C1 segment of cervical spinal cord (tissue), 14 donors: ENCODE measurements at places on chromosomes 3 and 15.

GRCh38 chr3:38022301-38022700 is 7.1 kb downstream of the PLCD1 start:
- DNase-seq, result no peak

DNA sequence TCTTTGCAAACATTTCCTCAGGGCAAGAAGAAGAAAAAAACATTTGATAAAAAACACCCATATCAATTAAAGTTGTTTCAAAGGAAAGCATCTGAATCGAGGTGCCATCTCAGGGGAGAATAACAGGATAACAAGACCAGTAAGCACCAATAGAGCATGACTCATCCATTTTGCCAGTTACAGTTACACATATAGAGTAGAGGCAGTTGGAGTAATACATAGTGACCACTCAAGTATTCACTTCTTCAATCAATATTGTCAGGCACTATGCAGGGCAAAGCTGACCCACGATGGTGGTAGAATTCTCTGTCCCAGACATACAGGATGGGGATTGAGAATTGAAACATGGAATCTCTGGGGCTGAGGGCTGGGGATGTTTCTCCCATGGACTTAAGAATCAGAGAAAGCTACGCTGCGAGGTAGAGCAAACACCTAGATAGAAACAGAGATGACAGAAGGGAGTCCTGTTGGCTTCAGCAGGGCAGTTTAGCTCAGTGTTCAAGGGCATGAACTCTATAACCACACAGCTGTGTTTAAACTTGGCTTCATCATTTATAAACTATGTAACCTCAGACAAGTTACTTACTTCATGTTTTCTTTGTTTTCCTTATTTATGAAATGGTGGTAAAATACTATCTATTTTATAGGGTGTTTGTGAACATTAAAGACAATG is 186.4 kb upstream of the NANOGP8 start:
- DNase-seq, result no peak

GRCh38 chr3:183487896-183488295 is 59.5 kb upstream of the MCF2L2 start:
- no peak for DNase-seq

DNA sequence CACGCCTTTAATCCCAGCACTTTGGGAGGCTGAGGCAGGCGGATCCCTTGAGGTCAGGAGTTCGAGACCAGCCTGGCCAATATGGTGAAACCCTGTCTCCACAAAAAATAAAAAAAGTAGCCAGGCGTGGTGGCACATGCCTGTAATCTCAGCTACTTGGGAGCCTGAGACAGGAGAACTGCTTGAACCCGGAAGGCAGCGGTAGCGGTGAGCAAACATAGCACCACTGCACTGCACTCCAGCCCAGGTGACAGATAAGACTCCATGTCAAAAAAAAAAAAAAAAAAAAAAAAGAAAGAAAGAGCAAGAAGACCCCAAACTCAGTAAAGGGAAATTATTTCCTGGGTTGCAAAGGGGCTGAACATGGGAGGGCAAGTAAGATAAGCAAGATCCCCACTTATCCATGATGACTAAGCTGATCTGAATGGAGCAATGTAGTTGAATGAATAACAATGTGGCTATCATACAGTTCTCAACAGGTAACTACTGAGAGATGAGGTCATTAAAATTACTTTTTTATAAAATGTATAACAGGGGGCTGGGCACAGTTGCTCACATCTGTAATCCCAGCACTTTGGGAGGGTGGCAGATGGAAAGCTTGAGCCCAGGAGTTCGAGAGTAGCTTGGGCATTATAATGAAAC is 46.0 kb downstream of the RBM15B start:
- no peak for DNase-seq

DNA sequence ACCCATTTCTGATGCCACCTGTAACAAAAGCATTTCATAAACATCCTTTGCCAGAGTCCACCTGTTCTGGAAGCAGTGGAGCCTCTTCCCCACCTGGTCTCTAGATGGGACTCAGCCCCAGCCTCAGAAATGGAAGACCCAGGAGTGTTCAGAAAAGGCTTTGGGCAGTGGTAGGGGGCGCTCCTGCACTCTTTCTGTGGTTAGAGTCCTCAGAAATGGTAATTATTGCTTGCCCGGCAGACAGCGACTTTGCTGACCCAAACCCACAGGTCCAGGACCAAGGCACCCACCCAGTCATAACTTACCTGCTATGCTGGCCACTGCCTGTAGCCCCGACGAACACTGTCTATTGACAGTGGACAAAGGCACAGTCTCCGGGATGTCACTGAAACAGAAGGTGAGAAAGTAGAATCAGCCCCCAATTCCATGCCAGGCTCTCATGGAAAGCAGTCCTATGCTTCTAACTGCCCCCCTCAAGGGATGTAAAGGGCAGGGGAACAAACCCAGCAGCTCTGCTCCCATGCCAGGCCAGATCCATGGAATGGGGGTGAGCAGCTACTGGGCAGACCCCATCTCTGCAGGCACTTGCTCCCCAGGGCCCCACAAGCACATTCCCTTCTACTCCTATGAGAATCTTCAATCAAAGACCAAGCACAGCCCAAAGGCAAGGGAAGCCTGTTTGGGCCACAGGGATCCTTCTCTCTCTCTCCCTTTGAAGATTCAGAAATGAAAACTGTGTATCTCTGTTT is 5.1 kb downstream of the ACAA1 start:
- DNase-seq, result no peak

DNA sequence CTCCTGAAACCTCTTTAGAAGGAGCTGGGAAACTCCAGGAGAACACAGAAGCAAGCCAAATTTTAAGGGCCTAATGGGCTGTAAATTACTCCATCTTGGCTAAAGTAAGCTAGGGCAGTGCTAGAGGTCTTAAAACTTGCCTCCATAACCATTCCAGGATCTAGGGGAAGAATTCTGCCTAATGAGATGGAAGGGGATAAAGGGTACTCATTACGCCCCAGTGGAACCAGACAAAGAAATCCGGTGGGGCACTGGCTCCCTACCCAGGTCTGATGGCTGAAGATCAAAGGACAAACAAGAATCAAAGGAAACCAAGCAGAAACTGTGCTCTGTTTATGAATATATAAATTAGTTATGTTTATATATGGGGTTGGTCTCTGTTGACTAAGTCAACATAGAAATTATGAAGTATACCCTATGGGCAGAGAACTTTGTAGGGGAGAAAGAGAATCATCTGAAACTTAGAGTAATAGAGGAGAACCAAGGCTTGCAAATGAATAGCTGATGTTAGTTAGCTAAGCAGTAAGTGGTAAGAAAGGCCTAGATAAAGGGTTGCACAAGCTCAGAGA is 57.8 kb downstream of the NCEH1 start:
- DNase-seq, result no peak

DNA sequence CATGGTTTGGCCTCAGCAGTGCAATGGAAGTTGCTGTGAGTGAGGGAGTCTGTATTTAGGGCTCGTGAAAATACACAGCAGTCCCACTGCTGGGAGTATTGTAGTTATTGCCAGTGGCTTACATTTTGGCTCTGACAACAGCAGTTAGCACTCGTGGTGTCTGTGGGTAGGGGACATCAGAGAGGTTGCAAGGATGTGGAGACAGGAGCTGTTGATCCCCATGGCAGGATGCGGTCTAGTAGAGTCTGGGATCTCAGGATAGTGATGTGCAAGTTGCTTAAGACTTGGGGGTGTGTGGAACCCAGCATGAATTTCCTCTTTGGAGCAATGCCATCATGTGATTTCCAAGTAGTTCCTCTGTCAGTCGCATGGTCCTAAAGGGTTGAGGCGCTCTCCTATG is 59.9 kb downstream of the GALK2 start:
- DNase-seq, result no peak

- DNase-seq, result no peak
Measured at GRCh38 chr3:163809540-163809993, 1268.7 kb downstream of the SI start.

DNA sequence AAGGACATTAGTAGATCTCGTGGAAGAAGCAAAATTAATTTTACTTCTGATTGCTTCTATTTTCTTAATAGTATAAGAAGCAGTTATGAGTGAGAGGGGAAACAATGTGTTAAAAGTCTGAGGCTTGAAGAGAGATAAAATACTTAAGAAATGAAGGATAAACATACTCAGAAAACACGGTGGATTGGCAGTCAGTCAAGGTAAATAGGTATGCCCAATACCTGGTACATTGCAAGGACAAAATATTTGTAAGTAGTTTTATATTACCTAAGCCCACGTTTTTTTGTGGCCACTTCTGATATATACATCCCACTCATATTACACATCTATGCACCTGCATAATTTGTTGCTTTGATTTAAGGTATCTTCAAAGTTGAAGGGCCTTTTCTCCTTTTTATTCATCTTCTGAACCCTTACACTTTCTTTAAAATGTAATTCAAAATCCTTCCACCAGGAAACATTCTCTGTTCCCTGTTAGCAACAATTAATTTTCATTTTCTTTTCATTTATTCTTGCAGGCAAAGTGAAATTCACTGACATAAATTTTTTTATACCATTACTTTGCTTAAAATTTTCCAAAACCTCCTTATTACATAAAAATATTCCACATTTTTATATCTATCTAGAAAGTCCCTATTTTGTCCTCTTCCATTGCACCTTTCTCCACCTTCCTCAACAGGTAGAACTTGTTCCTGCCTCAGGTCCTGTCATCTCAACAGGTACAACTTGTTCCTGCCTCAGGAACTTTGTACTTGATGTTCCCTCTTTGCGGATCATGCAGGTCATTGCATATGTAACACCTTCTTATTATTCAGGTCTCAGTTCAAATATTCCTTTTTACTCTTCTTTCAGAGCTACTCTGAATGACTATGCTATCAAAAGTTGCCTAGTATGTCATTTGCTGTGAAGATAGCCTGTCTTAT is 755.7 kb upstream of the ALCAM start:
- no peak for DNase-seq

DNA sequence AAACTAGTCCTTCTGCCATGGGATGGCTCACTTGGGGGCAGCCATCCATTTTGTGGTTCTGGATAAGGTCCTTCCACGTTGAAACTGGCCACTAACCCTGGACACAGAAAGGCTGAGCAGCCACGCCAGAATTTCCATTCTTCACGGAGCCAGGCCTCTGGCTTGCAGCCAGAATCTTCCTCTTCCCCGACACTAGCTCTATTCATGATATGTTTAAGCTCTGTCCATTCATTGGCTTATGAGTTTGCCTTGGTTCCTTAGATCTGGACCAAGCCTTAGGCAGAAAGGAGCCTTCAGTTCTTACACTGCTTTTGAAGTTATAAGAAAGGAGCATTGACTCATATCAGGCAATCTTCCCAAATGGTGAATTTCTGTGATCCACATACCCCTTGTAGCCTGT is 288.4 kb upstream of the GOLGA6L4 start:
- no peak for DNase-seq

GRCh38 chr3:108251265-108251664 is 29.0 kb upstream of the IFT57 start:
- no peak for DNase-seq

- DNase-seq, result no peak
Measured at GRCh38 chr3:138219255-138219654, 32.2 kb downstream of the ARMC8 start.

DNA sequence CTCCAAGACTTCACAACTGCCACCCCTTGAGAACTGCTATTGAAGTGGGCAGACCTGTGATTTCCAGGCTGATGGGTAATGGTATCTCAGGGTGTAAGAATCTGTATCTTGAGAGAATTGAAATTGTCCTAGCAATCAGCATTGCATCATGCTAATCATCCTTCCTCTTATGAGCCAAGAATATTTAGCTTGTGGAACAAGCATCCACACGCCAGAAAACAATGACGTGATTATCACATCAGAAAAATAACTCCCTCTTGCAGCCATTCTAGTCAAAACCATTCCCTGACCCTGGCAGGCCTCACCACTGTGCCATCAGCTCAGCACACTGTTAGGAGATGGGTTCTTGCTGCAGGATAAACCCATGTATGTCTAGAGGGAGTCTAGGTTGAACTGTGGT is 6.7 kb downstream of the BCL2L10 start:
- DNase-seq, result no peak

GRCh38 chr3:70608434-70608833 is 296.0 kb upstream of the MDFIC2 start:
- no peak for DNase-seq

DNA sequence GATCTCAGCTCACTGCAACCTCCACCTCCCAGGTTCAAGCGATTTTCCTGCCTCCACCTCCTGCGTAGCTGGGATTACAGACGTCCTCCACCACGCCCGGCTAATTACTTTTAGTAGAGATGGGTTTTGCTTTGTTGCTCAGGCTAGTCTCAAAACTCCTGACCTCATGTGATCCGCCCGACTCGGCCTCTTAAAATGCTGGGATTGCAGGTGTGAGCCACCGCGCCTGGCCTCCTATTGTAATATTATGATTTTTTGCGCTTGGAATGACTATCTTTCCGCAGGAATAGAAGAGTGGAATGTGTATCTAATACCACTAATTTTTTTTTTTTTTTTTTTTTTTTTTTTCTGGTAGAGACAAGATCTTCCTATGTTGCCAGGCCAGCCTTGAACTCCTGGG is 1.8 kb downstream of the ARL8B start:
- DNase-seq, result no peak

DNA sequence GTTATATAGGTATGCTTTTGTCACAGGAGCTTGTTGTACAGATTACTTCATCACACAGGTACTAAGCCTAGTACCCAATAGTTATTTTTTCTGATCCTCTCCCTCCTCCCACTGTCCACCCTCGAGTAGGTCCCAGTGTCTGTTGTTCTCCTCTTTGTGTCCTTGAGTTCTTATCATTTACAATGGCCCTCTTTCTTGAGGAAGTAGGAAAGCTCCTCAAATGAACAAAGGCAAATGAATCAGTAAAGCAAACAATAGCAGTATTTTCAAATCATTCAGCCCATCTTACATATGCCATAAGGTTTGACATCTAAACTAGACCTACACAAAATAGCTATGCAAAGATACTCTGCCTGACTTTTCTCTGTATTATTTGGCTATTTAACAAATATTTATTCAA is 211.5 kb downstream of the CDIN1 start:
- no peak for DNase-seq

DNA sequence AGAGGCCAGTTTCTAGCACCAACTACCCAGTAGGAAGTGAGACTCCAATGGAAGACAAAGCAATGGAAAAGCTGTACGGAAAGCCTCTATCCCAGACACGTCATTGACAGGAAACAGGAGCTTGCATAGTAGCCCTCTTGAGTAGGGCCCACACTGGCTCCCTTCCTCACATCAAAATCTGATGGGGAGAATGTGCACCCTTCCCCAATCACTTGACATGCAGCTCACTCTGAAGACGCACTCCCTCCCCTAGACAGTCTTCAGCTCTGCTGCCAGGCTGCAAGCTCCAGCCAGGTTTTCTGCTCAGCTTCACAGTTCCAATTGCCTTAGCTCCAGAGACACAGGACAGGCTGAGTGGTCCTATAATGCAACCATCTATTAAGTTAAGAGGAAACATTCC is 567.8 kb downstream of the EPHB1 start:
- DNase-seq, result no peak
